ENCODE measurements at places on chromosomes 1 and 21.

DNA sequence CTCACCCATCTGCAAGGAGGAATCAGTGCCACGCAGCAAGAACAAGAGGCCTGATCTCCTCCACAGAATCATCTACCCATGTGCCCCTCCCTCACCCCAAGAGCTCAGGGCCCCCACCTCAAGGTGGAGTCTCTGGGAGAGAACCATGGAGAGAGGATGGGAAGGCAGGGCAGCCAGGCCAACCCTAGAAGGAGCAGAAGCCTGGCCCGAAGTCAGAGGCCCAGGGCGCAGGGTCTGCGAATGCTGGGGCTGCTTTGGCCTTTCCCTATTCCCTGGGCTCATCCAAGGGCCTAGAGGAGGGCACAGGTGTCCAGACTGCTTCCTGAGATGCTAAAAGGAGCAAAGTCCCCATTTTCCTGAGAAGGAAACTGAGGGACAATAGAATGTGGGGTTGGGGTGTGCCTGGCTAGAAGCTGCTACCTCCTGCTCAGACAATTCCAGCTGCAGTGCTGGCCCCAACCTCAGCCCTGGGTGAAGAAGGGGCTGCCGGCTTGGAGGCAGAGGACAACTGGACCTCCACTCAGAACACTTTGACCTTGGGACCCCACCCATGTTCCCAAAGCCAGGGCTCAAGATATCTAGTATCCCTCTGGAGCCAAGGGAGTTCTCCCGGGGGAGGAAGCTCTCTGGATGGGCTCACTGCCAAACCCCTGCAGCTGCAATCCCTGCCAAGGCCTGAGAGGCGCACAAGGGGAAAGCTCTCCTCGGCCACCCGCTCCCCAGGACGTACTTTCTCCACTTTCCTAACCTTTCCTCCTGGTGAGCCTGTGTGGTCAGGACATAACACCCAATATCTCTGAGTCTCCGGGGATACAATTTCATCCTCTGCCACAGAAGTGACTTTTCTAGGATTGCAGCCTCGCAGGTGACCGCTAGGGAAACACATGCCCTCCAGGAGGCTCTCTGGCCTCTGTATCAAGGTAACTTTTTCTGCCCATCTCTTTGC lies 16.6 kb upstream of the LEMD1 start:
- DNase-seq = no peak

DNA sequence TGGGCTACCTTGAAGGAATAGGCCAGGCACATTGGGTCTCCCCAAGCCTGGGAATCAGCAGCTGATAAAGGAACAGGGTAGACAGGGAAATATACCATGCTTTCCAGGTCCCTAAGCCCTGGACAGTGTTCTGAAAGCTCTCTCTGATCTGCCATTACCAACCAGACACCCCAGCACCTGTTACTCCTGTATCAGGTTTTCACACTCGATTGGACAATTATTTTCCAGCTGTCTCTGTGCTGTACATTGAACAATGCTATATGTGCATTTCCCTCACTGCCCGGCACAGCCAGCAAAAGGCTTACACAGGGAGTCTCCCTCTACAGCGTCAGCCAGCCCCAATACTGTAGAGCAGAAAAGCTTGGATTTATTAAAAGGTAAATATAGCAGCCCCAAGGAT lies 4.7 kb downstream of the CFAP45 start:
- DNase-seq = no peak

DNA sequence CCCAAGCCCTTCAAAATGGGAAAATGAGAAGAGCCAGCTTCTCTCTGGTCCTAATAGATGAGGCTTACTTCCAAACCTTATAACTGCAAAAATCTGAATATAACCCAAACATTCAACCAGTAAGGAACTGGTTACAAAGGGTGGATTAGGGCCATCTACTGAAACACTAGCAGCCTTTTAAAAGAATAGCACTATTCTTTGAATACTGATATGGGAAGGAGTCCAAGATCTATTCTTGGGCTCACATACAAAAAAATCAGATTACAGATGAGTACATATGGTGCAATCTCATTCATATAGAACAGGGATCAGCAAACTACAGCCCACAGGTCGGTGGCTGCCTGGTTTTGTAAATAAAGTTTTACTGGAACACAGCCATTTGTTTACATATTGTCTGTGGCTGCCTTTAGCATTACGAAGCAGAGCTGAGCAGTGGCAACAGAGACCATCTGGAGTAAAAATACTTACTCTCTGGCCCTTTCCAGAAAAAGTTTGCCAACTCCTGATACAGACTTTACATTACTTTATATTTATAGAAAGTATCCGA lies 167.7 kb downstream of the ZSCAN20 start:
- no peak for DNase-seq

GRCh38 chr1:64519901-64520300 lies 50.0 kb downstream of the CACHD1 start:
- no peak for DNase-seq

DNA sequence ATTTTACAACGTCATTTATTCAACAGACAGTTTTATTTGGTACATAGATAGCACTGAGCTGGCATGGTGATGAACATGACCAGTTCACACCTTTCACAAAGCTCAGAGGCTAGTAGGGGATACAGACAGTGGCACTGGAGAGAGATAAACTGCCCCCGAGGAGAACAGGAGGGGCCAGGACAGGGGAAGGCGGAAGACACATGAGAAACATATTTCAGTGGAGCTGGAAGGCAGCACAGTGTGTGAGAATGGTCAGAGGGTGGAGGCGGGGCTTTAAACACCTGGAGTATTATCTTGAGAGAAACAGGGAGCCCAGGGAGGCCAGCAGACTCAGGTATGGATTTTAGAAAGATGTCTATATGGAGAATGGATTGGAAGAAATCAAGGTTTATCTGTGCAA lies 49.5 kb downstream of the CHML start:
- no peak for DNase-seq

GRCh38 chr21:27429710-27430341 lies 462.9 kb upstream of the ADAMTS5 start:
- DNase-seq = no peak

DNA sequence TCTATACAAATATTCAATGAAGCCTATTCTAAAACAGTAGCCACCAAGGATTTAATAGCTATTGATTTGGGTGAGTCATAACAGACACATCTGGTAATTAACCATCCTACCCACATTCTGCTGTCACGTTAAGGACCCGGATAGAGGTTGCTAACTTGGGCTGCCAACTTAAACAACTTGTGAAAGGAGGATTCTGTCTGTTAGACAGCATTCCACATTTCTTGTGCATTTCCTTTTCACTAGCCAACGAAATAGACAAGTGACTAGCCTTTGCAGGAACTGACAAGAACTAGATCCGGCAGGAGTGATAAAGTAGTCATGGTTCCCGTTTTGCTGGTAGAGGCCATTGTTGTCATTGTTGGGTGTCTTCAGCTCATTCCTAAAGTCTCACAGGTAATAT lies 9.5 kb downstream of the DSCAM start:
- no peak for DNase-seq

DNA sequence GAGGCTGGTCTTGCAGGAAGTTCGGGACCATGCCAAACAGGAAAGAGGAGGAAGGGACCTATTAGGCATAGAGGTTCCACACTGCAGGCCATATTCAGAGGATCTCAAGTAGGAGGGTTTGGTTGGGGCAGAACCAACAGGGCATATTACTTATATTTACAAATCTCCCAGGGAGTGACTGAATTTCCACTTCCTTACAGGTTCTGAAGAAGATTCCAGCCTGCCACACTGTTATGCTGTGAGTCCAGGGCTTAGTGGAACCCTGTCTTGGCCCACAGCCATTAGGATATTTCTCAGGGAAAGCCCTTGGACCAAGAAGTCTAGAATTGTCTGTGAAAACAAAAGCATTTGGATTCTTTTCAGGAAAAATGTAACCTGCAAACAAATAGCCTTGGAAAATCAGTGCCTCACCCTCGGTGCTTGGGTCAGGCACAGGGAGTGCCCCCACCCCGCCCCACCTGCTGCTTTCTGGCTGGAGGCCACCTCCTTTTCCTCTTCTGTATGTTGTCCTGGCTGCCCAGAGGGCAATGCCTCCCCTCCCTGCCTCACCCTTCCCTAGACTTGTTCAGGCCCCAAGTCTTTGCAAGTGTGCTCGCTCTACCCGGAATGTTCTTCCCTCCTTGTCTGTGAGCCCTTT lies 41.0 kb upstream of the JUN start:
- no peak for DNase-seq

GRCh38 chr1:151325231-151325630 lies 2.0 kb downstream of the PI4KB start:
- no peak for DNase-seq

DNA sequence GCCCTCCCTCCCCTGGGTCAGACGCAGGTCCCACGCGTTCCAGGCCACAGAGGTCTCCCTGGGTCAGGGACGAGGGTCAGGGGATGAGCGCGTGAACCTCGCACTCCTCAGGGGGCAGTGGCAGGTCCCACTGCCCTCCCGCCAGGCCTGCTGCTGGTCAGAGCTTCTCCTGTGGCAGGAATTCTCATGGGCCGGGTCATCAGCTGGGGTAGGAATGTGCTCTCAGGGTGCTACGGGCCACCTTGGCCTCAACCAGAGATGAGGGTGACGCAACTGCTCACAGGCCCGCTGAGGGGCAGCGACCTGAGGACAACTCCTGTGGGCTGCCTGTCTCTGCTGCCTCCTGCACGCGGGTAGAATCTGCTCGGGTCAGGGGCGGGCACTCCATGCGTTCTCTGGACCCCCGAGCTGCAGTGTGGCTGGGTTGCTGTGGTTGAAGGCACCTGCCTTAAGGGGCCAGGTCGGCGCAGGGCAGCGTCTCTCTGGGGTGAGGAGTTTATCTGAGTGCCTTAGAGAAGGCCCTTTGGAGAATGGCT lies 128.8 kb downstream of the PRDM16 start:
- no peak for DNase-seq

DNA sequence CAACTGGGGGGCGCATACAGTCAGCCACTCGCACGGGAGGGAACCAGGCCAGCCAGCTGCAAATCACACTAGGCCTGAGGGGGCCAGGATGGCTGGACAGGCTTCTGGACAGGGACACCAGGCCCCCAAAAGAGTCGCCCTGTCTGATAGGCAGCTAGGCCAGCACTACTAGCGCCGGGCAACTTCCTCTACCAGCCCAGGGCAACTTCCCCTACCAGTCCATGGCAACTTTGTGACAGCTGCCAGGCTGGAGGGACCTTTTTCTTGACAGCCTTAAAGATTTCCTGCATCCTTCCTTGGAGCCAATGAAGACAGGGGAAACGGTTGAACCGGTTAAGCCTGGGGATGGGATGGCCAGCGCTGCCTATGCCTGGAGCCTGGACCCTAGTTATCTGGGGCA lies 5.1 kb downstream of the IFFO2 start:
- no peak for DNase-seq

DNA sequence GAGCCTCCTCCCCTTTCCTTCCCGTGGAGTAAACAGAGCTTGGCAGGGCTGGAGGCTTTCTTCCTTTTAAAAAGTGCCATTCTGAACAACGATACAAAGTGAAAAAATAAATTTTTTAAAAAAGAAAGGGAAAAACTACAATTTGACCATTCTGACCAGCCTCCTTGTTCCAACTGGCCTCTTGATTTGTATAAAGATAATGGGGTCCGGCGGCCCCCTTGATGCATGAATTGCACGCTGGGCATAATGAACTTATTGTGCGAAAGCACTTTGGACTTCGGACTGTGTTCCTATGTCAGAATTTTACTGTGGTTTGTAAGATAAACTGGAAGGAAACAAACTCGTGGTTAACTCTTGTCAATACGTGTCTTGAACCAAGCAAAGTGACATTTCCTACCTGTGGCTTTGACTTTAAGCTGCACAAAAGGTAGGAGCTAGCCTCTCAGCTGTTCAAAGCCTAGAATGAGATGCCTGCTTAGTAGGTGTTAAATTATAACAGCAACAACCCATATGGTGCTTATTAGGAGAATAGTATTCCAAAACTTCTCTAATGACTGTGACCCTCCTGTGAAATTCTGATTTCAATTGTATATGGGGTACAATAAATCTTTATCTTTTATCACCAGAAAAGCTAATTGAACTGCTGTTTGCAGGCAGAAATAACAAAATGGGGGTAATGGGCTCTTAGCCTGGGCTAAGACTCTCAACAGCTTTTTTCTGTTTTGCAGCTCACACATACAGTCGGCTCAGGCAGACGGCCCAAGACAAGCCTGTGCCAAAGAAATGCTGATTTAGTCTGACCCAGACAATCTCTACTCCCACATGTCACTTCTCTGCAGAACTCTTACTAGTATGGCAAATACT lies 9.3 kb downstream of the IRF2BP2 start:
- DNase-seq = no peak
